Activated CD4-positive, alpha-beta T cell treated with anti-CD3 and anti-CD28 coated beads, Interleukin-2, amount 50 U/mL, for 4 hours (primary cell): ENCODE measurements at places on chromosomes 5 and 9.

- DNase-seq = no peak
These were observed 127.1 kb downstream of the DIRAS2 start for GRCh38 chr9:90515510-90515909.

DNA sequence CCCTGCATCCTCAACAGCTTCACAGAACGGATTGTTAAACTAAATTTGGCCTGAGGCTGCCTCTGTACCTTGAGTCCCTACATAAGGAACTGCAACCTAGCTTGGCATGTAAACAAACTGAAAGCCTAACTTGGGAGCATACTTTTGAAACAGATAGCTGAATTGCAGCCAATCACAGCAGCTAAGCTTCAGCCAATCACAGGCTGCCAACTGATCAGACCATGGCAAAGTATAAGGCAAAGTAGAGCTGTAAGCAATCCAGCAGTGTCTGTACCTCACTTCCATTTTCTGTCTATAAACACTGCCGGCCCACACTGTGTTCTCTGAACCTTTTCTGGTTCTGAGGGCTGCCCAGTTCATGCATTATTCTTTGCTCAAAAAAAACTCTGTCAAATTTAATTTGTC is 8.9 kb upstream of the ZNF483 start:
- no peak for DNase-seq

DNA sequence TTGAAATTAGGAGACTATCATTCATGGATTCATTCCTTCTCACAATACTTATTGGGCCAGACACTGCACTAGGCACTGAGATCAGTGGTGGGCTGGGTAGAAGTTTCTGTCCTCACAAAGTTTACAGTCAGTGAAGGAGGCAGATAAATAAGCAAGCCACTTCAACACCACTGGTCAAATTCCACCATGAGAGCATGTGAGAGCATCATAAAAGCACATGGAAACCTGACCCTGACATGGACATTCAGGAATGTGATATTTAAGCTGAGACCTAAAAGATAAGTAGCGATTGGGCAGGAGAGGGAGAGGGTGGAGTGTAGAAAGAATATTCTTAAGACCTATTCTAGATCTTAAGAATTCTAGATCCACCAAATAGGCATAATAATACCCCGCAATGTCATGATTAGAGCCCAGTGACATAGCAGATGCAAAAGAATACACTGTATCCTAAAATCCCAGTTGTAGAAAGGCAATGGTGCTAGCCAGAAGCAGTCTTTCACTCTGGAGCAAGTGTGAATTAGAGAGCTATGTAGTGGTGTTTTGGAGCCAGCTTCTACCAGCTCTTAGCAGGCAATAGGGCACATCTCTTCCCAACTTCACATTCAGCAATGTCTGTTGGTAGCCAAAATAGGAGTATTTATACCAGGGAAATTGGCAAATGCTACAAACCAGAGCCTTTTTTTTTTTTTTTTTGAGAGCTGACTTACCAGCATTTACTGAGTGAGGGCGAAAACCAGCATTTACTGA is 46.4 kb downstream of the SH3RF2 start:
- no peak for DNase-seq

DNA sequence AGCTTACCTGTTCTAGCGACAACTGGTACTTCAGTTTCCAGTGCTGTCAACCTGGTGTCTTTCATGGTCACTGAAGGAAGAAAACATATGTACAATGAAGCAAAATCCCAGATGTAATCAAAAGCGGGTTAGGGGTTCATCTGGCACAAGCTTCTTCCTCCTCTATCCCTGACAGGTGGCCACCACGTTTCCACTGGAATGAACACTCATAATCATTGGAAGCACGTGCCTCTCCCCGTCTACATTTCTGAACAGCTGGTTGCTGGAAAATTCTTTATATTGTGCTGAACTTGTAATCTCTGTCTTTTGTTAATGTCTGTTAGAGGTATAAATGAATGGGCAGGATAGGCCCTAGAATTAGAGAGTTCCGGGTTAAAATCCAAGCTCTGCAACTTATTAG is 9.4 kb downstream of the TSC1 start:
- DNase-seq = no peak

DNA sequence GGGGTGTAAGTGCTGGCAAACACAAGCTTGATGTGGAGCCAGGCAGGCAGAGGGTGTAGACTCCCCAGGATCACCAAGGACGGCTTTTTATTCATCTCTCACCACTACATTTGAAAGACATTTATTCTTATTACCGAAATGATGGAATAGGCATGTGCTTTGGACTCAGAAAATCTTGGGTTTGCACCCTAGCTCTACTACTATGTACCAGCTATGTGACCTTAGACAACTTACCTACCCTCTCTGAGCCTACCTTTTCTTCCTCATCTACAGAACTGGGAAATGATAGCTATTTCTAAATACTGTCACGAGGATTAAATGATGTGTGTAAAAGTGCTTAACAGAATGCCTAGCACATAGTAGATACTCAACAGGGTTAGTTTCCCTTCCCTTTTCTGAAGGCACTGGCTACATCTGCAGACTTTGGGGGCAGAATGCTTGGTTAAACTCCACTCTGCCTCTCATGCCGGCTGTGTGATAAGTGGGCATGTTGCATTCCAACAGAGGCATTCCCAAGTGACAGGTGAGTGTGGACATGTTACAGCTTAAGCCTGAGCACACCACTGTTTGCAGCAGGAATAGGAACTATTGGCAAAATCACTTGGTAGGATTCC is 94.8 kb downstream of the SLC1A3 start:
- DNase-seq = no peak

DNA sequence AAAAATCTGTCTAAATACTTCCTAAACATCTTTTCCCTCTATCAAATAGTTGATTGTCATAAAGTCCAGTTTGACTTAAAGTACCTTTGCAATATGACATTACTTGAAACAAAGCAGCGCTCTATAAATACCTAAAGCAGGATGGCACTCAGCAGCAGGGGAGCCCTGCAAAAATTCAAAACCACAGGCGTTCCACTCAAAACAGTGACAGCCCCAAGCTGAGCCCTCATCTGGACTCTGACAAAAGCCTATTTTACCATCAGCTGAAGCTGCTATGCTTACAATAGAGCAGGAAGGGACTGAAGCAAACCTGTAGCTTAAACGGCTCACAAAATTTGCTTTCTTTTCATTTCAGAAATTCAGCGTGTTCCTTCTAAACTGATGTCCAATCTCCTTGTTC is 11.5 kb downstream of the GABRA6 start:
- DNase-seq = no peak

DNA sequence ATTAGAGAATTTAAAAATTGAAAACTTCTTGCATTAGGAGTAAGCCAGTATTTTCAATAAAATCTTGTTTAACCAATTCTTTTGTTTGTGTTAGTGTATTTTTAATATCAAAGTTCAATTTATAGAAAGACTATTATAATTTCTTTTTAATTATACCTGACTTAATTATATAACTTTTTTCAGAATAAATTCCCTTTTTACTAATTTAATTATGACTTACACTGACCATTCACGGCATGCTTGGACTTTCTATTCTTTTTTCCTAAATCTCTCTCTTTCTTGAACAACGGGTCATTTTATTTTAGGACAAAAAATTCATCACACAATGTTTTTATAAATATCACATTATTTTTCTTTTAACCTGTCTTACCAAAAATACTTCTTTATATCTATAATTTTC is 555.3 kb upstream of the PTGER4 start:
- DNase-seq = no peak

- no peak for DNase-seq
These were observed 74.6 kb downstream of the UBAP1 start for GRCh38 chr9:34253460-34253837.

DNA sequence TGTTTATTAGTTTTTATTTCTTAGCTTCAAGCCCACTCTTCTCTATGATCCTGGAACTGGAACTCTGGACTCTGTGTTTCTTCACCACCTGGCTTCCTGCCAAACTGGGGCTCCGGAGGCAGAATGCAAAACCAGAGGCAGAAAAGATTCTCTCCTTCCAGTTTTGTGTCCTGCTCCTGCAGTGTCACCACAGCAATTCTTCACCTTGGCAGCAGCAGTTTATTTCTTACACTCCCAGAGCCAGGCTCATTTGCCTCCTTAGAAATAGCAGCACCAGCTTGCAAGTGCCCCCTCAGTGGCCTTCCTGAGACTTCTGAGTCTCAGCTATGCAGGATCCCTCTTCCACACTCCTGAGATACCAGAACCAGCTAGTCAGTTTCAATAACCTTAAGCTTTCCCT is 26.7 kb upstream of the CAMK4 start:
- no peak for DNase-seq

GRCh38 chr9:97283768-97284167 is 23.7 kb upstream of the CCDC180 start:
- DNase-seq = no peak

DNA sequence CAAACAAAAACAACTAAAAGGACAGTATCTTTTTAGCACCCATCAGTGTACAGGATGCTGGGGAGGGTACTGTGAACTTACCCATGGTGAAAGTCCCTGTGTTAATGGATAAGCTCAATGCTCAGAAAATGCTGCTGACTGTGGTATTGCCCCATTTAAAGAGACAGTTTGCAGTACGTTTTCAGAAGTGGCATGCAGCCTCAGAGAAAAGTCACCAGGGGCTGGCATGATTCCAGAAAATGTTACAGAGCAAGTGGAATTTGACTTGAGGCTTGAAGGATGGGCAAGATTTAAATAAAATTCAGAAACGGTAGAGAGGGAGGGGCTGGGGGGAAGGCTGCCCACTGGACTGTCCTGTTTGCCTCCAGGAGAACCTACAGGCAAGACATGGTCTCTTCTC is 7.2 kb downstream of the S1PR3 start:
- DNase-seq = no peak

- DNase-seq = no peak
These were observed 204.0 kb downstream of the DNAH5 start for GRCh38 chr5:13740471-13740870.

GRCh38 chr5:176748967-176749935 is 61.1 kb upstream of the UNC5A start:
- DNase-seq = no peak

DNA sequence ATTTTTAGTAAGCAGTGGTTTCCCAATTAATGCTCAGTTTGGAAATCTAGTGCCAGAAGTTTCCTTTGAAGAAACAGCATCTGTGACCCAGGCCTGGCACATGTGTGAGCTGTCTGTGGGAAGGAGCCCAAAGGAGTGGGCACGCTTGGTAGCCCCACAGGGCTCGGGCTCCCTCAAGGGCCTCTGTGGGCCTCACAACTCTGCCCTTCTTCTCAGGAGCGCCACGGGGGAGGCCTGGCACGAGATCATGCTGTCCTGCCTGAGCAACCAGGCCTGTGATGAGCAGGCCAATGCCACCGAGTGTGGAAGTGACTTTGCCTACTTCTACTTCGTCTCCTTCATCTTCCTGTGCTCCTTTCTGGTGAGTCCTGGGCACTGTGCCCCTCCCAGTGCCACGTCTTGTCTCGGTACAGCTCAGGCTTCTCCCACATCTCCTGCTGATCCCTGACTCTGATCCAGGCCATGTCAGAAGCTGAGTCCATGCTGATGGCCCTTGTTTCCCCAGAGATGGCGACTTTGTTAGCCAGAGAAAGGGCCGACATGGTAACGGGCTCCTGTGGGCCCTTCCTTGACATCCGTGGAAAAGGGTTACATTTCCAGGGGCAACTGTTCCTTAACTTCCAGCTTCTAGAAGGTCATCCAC is 200.4 kb downstream of the CACNA1B start:
- no peak for DNase-seq

DNA sequence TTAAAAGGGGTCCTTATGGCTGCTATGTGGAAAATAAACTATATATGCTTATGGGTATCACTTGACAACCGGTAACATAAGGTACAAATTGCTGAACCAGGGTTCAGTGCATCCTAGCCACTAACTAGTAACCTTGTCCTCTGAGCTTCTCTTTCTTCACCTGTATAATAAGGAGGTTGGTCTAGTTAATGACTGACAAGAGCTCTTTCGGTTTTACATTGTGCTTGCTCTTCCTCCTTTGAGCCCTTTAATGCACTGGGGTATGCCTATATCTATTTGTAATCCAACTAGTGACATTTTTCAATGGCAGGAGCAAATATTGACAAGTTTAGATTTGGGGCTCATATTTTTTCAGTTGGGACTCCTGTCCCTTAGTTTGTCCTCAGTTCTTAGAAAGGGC is 66.1 kb downstream of the NPR3 start:
- DNase-seq = no peak

- no peak for DNase-seq
These were observed 86.1 kb downstream of the DEPDC1B start for GRCh38 chr5:60613826-60614225.

GRCh38 chr9:4160249-4160648 is 139.6 kb downstream of the GLIS3 start:
- no peak for DNase-seq

DNA sequence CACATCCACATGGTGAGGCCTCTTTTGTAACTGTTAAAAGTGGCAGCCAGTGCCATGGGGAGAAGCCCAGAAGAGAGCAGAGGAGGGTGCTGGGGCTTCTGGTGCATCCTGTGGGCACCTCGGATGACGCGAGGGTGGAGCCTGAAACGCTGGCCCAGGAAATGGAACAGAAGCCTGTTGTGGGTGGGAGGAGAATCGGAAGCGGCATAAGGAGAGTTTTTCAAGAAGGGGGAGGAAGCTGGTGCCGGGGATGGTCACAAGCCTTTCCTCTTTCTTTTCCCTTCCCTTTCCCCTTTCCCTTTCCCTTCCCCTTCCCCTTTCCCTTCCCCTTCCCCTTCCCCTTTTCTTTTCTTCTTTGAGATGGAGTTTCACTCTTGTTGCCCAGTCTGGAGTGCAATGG is 12.9 kb downstream of the ANKRD33B start:
- DNase-seq = no peak

GRCh38 chr9:34500623-34501267 is 22.0 kb downstream of the ENHO start:
- peak; percentile 73 for DNase-seq

- no peak for DNase-seq
These were observed 139.1 kb upstream of the FSTL4 start for GRCh38 chr5:133751421-133751820.

GRCh38 chr9:118170032-118170955 is 466.1 kb downstream of the TLR4 start:
- no peak for DNase-seq

GRCh38 chr9:37172557-37172956 is 52.2 kb downstream of the ZCCHC7 start:
- no peak for DNase-seq

DNA sequence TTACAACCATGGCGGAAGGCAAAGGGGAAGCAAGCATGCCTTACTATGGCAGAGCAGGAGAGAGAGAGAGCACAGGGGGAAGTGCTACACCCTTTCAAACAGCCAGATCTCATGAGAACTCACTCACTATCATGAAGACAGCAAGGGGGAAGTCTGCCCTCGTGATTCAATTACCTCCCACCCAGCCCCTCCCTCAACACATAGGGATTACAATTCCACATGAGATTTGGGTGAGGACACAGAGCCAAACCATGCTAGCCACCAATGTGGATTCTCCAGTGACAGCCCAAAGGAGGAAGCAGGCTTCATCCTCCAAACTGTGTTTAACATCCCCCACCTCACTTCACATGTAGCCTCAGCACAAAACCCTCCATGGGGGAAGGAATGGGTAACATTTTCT is 563.7 kb downstream of the CDK5RAP2 start:
- DNase-seq = no peak

- no peak for DNase-seq
These were observed 421.7 kb downstream of the SPATA31D1 start for GRCh38 chr9:82410306-82410705.
